RPMI8226 (cell line): ENCODE measurements at places on chromosomes 5 and 9.

GRCh38 chr5:115977988-115978387 is 15.7 kb downstream of the LVRN start:
- no peak for DNase-seq

- no peak for DNase-seq
Observed at GRCh38 chr5:157745041-157745456, 1.5 kb downstream of the LSM11 start.

GRCh38 chr5:157903117-157903450 is 44.1 kb upstream of the CLINT1 start:
- no peak for DNase-seq

DNA sequence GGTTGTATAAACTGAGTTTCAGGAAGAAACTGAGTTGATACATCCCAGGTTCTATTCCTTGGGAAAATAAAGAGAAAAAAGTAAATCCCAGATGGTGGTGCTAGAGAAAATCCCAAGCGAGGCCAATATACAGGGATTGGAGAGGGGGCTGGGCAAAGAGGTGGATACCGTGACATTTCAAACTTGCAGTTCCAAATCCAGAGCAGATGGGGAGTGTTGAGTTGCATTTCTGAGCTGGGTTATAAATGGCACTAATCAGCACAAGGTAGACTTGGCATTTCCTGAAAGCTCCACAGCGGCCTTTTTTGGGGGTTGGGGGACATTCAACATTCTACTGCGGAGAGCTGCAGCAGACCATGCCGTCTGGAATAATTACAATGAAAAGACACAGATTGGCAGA is 224.4 kb downstream of the NXNL2 start:
- DNase-seq, result no peak

GRCh38 chr5:92665506-92665905 is 915.5 kb downstream of the NR2F1-AS1 start:
- DNase-seq, result no peak

DNA sequence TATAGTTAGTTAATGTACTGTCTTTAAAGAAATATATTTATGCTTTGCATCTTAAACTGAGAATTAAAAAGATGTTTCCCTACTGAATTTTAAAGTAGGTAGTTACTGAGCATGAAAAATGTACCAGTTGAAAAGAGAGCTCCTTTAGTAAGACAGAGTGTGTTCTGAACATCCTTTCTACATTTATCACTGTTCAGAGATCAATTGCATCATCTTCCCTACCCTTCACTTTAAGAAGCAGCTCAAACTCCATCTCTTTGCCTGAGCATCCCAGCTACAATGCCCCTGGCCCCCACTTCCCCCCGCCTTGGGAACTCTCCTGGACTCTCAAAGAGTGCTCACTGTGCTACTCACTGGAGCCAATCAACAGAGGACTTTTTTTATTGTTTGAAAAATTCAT is 164.7 kb downstream of the GNAQ start:
- no peak for DNase-seq

- peak; percentile 95 for DNase-seq
Observed at GRCh38 chr9:92954049-92954861, 6.9 kb downstream of the FGD3 start.

DNA sequence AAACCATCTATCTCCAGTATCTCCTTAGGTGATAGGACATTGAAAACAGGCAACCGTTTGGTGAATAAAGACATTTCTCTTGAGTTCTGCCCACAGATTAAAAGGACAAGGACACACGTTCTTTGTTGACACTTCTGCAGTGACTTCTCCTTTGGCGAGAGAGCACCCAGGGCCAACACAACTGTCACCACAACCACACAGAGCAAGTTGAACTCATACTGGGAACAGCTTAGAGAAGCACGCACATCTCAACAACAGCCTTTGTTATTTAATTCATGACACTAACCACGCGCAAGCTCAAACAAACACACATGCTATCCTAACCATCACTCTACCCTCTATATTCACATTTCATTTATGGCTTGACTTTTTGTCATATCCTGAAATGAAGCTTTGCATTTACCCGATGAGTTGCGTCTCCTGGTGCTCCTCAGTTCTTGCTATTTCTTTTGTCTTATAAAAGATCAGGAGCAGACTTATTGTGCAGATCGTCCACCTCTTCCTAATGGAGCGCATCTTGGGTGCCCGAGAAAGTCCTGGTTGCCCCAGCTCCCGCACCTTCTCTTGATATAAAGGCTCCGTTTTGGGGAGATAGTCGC is 543 bp downstream of the ST8SIA4 start:
- DNase-seq, result peak; percentile 55

- DNase-seq, result no peak
Observed at GRCh38 chr5:141298376-141298775, 5.5 kb downstream of the SLC25A2 start.

GRCh38 chr5:135130261-135131215 is 96.5 kb upstream of the PITX1 start:
- DNase-seq, result no peak

- DNase-seq, result no peak
Observed at GRCh38 chr5:174221436-174221835, 175.9 kb downstream of the NSG2 start.

- DNase-seq, result peak; percentile 4
Observed at GRCh38 chr9:110994771-110995241, 43.5 kb downstream of the LPAR1 start.

DNA sequence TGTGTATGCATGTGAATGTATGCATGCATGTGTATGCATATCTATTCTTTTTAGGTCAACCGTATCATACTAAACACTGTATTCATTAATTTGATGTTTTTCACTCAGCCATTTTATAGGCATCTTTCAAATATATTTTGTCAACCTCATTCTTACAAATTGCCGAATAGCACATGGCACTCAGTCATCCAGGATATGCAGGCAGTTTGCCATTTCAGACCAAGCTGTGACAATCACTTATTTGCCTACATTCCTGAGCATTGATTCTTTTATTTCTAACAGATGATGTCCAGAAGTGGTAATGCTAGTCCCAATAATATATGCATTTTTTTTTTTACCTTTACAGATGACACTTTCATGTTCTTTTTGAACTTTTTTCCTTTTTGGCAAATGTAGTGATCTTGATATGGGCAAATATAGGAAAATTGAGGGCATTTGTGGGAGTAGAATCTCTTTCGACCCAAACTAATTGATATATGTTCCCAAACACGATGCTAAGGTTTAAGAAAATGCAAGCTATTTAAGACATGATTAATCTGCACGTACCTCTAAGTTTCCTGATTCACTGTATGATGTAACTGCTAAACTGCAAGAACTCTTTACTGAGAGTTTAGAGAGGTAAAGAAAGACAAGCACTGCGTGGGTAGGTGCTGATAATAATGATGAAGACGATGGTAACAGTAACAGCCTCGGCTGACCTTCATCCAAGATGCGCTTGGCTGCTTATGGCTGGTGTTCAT is 153.9 kb upstream of the DAP start:
- no peak for DNase-seq

DNA sequence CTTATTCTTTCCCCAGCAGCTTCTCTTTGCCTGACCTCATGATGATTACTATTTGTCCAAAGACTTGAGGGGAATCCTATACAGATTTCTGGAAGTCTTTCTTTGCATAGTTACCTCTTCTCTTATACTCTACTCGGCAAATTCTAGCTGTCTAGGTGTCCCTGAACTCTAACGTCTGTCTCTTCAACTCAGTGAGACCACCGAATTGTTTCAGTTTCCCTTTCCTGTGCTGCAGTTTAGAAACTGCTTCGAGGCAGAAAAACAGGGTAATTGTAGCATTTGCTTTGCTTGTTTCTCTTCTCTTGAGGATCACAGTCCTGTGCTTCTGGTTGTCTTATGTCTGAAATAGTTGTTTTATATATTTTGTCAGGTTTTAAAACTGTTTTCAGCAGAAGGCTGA is 14.8 kb downstream of the LVRN start:
- DNase-seq, result no peak

GRCh38 chr5:68033961-68034571 is 181.5 kb upstream of the PIK3R1 start:
- no peak for DNase-seq

- no peak for DNase-seq
Observed at GRCh38 chr9:5832071-5832537, 813 bp downstream of the ERMP1 start.

DNA sequence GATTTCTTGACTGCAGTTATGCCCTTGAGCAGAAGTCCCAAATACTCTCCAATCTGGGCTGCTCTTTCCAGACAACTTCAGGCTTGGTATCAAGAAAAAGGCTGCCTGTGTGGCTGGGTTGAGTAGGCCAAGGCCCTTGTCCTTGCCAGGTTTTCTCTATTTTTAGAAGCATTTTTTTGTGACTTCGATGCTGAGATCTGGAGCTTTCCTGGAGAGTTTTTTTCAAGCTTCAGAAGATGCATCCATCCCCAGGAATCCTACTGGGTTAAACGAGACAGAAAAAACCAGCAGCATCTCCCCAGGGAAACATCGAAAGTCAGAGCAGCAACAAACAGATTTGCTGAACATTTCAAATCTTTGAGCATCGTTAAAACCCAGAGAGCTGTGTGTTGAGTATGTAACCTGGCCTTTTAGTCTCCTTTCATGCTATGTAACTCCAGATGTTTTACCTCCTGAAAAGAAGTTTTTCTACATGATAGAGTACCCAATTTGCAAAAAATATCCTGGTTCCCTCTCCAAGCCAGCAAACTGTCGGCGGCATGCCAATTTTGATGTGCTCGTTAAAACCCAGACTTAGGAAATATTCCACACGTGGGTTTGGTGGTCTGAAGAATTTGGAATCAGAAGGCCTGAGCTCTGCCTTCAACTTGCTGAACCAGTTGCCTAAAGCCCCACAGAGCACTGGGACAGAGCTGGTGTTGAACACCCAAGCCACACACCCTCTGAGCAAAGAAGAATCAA is 98.1 kb upstream of the ALDH1B1 start:
- no peak for DNase-seq

GRCh38 chr5:57987552-57987951 is 472.3 kb downstream of the PLK2 start:
- no peak for DNase-seq

DNA sequence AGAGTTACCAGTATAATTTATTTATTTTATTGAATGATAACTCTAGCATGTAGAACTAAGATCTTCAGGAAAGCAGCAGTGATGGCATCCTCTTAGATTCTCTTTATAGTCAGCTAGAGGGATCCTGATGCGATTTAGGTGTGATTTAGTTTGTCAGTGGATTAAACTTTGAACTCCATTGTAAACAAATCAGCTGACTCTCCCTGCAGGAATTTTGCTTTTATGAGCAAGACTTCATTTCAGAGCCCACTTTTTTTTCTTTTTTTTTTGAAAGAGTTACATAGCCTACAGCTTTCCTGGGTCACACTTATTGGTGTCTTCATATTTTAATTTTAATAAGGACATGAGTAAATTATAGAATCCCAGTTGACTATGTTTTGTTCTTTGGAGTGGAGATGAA is 93.8 kb upstream of the SEMA6A start:
- no peak for DNase-seq

GRCh38 chr5:448766-449090 is 5.8 kb downstream of the EXOC3 start:
- no peak for DNase-seq

- DNase-seq, result no peak
Observed at GRCh38 chr9:124841075-124841821, 12.0 kb upstream of the WDR38 start.

GRCh38 chr5:134223406-134224248 is 2.2 kb downstream of the PPP2CA start:
- no peak for DNase-seq

DNA sequence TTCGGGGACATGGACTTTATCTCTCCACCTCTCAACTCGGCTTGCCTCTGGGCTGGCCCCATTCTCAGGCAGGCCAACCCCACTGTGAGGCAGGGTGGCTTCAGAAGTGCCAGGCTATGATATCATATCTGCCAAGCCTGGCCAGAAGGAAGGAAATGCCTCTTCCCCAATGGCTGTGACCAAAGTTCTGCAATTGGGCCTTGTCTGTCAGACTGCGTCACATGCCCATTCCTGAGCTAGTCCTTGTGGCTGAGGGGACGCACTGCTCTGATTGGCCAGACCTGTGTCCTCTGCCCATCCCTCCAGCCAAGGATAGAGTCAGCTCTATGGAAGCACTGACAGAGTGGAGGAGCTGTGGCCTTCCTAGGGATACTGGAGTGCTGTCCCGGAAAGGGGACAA is 11.9 kb downstream of the SMIM23 start:
- no peak for DNase-seq

DNA sequence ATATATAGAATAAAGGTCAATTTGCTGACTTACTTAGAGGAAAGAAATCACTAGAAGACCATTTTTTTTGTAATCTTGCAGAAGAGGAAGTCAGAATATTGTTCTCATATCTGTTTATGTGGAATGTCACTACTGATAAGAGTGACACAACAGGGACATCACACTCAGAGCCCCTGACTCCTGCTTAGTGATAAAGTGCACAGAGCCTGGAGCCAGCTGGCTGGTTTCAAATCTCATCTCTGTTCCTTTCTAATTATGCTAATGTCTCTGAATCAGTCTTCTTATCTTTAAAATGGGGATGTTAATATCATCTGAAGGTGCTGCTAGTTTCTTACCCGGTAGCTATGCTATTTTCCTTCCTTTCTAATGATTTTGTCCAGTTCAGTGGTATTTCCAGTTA is 58.6 kb upstream of the LIFR start:
- DNase-seq, result no peak

GRCh38 chr5:132690156-132690555 is 16.4 kb downstream of the IL4 start:
- no peak for DNase-seq

- DNase-seq, result no peak
Observed at GRCh38 chr9:123923377-123923776, 6.5 kb downstream of the DENND1A start.

GRCh38 chr5:116637149-116637740 is 62.6 kb upstream of the SEMA6A start:
- DNase-seq, result no peak

GRCh38 chr5:160772854-160773253 is 79.2 kb downstream of the ATP10B start:
- no peak for DNase-seq

DNA sequence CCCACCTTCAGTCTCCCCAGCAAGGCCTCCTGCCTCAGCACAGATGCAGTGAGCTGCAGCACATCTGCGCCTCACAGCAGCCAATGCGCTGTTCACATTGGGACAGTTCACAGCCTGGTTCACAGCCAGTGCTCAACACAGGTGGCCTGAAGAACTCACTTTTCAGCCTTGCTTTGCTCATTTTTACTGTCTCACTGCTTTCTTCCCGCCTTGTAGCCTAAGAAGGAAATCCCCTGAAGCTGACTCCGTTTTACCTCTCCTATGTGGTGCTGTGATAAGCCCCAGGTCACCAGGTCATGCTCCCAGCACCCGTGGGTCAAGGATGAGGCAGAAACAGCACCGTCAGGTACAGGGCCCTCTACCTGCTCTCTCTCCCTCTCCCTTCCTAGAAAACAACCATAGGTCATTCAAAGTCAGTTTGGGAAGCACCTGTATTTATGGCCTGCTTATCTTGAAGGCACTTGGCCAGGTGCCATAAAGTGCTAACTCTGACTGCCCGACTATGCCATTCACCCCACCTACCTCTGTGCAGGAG is 1.1 kb downstream of the GCNT4 start:
- DNase-seq, result peak; percentile 90
